ENCODE measurements at places on chromosomes 5 and 9.

GRCh38 chr5:149732324-149733128, 2.4 kb downstream of the PPARGC1B start:
- DNase-seq = no peak

- no peak for DNase-seq
Observed at GRCh38 chr5:126811515-126812198, 34.7 kb downstream of the LMNB1 start.

GRCh38 chr5:131984956-131985665, 26.3 kb downstream of the ACSL6 start:
- DNase-seq = no peak

GRCh38 chr5:82601077-82601476, 322.9 kb upstream of the RPS23 start:
- no peak for DNase-seq

DNA sequence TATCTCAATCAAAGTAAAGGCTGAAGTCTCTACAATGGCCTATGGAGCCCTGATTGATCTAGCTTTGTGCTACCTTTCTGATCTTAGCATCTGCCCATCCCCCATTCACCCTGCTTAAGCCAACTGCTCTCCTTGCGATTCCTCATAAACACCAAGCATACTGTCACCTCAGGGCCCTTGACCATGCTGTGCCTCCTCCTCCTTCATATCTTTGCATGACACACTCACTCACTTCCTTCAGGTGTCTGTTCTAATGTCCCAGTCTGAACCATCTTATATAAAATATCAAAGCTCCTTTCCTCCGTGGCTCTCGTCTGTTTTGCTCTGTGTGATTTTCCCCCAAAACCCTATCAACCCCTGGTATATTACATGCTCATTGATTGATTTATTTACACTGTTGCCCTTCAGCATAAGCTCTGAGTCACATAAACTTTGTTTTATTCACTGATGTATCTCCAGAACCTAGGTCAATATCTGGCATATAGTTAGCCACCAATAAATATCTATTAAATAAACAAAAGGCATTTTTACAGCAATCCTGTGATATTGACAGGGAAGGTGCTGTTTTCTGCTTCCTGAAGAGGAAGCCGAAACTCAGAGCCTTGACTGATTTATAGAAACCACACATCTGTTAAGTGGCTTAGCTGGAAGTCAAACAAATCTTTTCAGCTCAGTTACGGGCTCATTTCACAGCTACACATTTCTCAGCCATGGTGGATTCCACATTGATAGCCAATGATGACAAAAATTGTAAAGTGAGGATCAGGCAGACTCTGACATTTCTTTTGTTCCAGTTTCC, 103.6 kb downstream of the BOD1 start:
- peak; percentile 14 for DNase-seq

- DNase-seq = no peak
Observed at GRCh38 chr5:66642538-66642937, 46.3 kb downstream of the MAST4 start.
